BE2C (cell line): ENCODE measurements at places on chromosomes 6 and 20.

DNA sequence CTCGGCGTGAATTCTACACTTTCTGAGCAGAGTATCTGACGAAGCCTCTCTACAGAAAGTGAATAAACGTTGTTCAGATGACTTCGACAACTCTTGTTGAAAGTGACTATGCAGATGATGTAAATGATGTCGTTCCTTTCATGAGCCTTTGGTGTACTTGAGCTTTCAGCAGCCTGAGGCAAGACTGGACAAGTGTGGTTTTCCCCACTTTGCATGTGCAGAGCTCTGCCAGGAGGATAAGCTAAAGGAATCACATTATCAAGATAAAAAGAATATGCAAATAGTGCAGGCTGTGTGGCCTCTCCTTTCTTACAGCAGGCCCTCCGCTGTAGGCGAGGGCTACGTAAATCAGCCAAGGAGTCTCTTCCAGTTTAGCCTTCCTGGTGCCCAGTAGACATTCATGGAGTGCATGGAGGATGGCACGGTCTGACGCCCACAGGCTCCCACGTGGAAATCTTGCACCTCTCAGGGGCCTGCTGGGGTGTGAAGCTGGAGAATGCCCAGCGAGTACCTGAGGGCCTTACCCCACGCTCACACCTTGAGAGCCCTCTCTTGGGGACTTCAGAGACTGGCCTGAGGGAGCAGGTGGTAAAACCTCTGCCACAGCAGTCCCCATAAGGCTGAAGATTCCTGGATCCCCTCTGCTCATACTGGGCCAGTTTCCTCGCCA is 54.9 kb downstream of the RPP40 start:
- no peak for DNase-seq

- DNase-seq = no peak
These were observed 57.8 kb downstream of the MAP7 start for GRCh38 chr6:136492409-136492808.

- no peak for DNase-seq
These were observed 54.0 kb downstream of the ASXL1 start for GRCh38 chr20:32411955-32412706.

DNA sequence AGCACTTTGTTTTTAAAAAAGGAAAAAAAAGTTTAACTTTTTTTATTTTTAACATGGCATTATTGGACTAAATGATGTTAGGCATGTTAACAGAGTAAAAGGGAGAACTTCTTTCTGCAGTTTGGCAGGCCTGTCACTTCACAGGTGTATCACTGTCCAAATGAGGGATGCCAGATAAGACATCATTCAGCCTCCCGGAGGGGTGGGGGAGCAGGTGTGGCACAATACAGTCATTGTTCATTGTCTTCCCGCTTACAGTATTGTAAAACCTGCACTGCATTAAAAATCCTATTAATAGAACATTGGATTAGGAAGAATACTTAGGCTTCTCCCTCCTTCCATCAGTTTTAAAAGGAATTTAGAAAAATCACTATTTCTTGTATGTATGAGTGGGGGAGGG is 80.7 kb downstream of the CARMIL1 start:
- no peak for DNase-seq

- DNase-seq = no peak
These were observed 169.5 kb upstream of the SNX9 start for GRCh38 chr6:157653521-157653920.
